Renal cortical epithelial cell (primary cell): ENCODE measurements at places on chromosomes 7 and 10. TPM values are rescaled to one million over a fixed set of nuclear protein-coding genes. Genes with fewer than 3 reads are reported as not detected.

GRCh38 chr10:18230794-18231193, 90.6 kb downstream of the CACNB2 start:
- no peak for DNase-seq

GRCh38 chr10:113335592-113335991, 217.3 kb upstream of the HABP2 start:
- DNase-seq, result peak; percentile 11

- no peak for DNase-seq
Observed at GRCh38 chr10:45403151-45403550, 29.1 kb downstream of the ALOX5 start.

DNA sequence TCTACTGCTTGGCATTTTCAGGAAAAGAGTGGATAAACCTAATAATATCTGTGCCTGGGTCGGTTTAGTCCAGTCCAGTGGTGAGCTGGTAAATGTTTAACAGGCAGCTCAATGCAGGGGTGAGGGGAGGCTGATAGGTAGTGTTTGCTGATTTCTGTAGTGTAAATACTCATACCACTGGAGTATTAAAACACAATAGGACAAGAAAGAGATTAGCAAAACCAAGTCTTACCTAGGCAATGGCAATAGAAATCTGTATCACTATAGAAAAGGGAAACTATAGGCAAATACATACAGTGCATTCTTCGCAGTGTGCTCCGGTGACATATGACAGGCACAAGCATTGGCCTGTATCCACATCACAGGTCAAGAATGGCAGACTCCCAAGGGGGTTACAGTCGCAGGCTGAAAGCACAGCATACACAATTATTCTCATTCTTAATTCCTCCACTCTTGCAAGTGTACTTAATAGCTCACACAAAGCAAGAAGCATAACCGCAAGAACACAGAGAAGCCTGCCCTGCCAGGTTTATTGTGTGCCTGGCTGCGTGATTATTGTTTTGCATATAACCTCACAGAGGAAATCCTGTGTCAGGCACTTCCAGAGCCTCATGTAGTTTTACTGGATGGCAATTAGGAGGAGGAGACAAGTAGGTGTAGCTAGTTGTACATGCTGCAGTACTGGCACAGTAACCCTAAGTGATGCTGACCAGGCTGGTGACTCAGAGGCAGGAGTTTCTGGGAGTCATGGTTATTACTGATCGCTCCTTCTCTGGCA, 35.0 kb downstream of the LAMB4 start:
- DNase-seq, result peak; percentile 98

- DNase-seq, result no peak
Observed at GRCh38 chr7:116494472-116494871, 5.1 kb upstream of the CAV2 start.

- peak; percentile 37 for DNase-seq
Observed at GRCh38 chr10:46530249-46531186, 25.9 kb downstream of the GPRIN2 start.

DNA sequence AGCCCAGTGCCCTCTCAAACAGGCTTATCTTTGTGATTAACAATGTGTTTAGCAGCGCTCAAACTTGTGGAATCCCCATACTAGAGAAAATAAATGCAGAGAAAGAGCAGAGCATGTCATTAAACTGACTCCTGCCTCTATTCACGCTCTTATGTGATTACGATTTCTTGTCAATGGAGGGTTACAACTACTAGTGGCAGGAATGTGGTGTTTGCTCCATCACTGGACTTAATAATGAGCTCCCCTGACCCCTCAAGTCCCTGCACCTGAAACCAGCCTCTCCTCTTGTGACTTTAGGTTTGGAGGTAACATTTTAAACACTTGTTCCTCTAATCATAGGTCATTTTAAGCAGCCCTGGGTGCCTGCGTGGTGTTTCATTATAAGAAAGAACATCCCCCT, 121.9 kb downstream of the PLPP4 start:
- DNase-seq, result no peak

DNA sequence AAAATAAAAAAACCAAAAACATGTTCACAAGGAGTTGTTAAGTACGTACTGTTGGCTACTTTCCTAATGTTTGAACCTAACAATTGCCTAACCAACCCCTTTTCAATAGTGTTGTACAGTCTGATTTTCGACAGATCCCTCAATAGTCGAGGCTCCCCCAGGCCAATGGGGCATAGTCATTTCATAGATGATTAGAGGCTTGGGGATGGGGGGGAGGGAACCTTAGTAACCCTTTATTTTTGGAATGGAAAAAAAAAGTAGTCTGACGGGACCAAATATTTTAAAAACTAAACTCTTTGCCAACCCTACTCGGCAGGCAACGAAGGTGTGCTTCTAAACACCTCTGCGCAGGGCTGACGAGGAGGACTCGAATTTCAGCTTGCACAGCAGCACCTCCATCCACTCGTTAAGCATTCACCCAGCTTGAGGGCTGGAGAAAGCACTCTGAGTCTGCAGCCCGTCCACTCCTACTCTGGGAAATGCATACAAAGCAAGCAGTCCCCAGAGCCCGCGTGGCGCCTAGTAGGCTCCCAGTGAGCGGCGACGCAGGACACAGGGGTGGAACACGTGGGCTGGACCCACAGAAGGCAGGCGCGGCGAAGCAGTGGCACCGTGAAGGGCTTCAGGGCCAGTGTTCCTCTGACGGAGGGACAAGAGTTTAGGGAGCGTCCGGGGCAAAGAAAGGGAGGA, 899 bp downstream of the PUS7 start:
- peak; percentile 53 for DNase-seq

- no peak for DNase-seq
Observed at GRCh38 chr7:145169908-145170307, 334.1 kb upstream of the TPK1 start.

GRCh38 chr7:158111906-158112570, 475.6 kb downstream of the PTPRN2 start:
- DNase-seq, result no peak

DNA sequence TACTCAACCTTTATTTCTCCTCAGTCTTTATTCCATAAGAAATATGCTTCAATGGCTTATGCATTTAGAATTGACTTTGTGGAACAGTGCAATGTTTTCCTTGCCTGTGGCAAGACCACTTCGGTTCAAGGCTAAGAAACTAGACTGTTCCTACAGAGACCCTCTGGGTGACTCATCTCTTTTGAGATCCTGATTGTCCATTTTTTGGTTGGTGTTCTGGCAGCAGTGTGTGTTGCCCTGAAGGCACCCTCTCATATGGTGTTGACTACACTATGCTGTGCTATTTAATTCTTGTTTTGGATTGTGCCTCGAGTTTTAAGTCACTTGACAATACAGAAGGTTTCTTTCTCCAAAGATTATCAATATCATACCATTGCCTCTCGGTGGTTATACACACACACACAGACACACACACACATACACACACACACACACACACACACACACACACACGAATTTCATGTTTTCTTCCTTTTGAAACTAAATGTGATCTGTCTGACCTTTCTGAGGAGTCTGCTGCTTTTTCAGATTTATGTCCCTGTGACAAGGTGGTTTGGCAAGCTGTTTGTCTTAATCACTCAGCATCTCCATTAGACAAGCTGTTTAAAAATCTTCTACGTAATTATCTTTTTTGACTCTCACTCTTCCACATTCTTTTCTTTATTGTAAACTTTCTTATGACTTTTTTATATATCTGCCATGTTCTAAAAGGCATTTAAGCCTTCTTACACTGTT, 187.2 kb downstream of the VTI1A start:
- DNase-seq, result peak; percentile 53

- DNase-seq, result no peak
Observed at GRCh38 chr7:131358636-131359035, 31.0 kb downstream of the MKLN1 start.

DNA sequence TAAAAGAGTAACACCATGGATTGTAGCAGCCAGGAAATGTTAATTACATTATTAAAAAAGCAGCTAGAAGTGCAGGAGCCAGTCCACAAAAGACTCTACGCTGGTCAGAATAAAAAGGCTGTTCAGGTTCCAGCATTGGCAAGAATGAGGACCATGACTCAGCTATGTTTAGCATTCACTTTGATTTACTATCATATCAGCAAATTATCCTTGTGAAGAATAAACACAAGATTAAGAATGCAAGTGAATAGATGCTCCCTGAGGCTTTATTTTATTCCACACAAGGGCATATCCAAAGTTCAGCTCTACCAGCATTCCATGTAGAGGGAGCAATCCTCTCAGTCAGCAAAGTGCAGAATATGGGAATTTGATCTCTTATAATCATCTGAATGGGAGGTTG, 13.6 kb downstream of the DGKB start:
- no peak for DNase-seq

GRCh38 chr10:2731940-2732339, 335.4 kb upstream of the PFKP start:
- DNase-seq, result no peak

DNA sequence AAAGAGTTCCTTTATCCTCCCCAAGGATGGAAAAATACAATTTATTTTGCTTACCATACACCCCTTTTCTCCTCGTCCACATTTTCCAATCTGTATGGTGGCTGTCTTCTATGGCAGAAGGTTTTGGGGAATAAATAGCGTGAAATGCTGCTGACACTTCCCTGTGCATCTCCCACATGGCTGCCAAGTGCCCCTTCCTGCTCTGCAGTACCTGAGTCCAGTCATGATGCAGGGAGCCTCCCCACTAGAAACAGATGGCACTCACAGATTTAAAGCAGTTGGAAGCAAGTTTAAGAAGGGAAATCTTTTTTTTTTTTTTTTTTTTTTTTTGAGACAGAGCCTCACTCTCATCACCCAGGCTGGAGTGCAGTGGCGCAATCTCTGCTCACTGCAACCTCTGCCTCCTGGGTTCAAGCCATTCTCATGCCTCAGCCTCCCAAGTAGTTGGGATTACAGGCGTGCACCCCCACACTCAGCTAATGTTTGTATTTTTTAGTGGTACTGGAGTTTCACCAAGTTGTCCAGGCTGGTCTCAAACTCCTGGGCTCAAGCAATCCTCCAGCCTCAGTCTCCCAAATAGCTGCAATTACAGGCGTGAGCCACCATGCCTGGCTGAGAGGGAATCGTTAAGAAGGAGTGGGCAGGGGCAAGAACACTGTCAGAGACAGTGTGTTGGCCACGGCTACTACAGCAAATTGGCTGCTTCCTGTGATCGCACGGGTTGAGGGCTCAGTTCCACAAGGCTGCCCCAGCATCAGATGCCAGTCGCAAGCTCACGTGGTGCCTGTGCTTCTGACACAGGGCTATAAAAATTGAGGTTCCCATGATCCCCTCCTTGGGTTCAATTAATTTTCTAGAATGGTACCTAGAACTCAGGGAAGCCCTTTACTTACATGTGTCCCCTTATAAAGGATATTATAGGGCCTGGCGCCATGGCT, 5.3 kb upstream of the PILRA start:
- DNase-seq, result no peak

GRCh38 chr7:135726276-135726788, 1.7 kb downstream of the SLC13A4 start:
- DNase-seq, result no peak

DNA sequence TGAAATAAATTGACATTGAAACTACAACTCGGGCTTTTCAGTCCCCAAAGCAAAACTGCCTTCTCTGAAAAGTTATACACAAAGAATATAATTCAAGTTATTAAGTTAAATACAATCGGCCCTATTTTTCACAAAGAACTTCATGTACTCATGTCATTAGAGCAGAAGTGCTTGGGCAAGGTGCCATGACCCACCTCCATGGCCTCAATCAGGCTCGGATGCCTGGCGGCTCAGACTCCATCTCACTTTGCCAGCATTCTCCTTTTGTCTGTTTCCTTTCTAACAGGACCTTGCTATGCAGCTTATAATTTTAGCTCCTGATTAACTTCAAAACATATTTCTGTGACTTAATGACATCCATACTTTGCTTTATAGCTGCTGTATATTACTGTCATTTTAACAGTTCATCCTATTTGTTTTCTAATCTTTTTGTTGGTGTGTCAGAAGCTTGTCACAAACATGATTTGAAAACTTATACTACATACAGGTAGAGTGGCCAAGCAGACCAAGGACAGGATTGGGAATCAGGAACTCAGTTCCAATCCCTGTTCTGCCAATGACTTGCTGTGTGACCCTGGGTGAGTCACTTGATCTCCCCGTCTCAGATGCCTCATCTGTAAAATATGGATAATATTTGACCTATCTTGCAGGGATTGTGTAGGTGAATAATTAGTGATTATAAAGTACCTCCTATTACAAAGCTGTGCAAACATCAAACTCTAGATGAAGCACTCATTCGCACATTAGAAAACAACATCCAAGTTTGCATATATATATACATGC, 60.8 kb upstream of the ITGA8 start:
- DNase-seq, result no peak

Gene INMT
- not detected in 2 replicates for total RNA-seq

Gene IFT22
- total RNA-seq, result 32.3 and 65.0 TPM in 2 replicates

Gene STRIP2
- 2.3 and 3.8 TPM in 2 replicates for total RNA-seq

Gene STEAP4
- total RNA-seq, result 0.30 and 2.1 TPM in 2 replicates

Gene DUSP5
- total RNA-seq, result 8.2 and 62.2 TPM in 2 replicates

Gene FOXI2
- total RNA-seq, result not detected in 2 replicates

Gene VGF
- 0.05 and 1.2 TPM in 2 replicates for total RNA-seq

Gene RELN
- 3.0 and 4.8 TPM in 2 replicates for total RNA-seq
